ENCODE measurements at places on chromosomes 1 and 21. TPM values are rescaled to one million over a fixed set of nuclear protein-coding genes. Genes with fewer than 3 reads are reported as not detected.

Gene SPRR2B
- total RNA-seq, result not detected

Gene HTR6
- total RNA-seq, result not detected

Gene SLC25A34
- 6.0 TPM for total RNA-seq

GRCh38 chr21:35394634-35395369 is 345.7 kb upstream of the RUNX1 start:
- DNase-seq, result no peak
- no peaks in the 10 kb centered on the region for H3K4me1 ChIP-seq
- H3K36me3 ChIP-seq, result no peaks in the 10 kb centered on the region
